ENCODE measurements at places on chromosomes 16 and 17.
A peak's percentile ranks its signal among the peaks of the same experiment; 100 is the strongest.

GRCh38 chr16:58225965-58226602 is 28.2 kb upstream of the CSNK2A2 start:
- DNase-seq: no peak

DNA sequence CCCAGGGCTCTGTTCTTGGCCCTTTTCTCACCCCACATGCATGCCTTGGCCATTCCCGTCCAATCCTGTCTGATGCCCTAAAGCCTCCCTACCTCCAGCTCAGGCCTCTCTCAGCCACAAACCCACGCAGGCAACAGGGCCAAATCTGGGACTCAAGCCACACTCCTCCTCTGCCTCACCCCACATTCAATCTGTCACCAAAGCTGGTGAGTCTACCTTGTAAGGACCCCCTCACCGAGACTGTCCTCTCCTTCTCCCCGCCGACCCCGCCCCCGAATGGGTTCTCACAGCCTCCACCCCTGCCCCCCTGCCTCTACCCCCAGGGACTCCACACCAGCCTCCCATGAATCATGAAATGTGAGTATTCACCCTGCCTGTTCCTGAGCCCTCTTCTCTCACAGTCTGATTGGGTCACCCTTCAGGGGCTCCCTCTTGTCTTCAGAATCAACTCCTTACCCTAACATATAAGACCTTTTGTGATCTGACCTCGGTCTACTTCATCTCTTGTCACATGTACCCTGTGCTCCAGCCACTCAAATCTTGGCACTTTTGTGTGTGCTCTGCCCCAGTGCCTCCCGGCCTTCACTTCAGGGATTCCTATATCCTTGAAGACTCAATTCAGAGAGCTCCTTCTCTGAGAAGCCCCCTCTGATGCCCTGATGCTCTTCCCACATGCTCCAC is 10.7 kb downstream of the EPOP start:
- DNase-seq: no peak

DNA sequence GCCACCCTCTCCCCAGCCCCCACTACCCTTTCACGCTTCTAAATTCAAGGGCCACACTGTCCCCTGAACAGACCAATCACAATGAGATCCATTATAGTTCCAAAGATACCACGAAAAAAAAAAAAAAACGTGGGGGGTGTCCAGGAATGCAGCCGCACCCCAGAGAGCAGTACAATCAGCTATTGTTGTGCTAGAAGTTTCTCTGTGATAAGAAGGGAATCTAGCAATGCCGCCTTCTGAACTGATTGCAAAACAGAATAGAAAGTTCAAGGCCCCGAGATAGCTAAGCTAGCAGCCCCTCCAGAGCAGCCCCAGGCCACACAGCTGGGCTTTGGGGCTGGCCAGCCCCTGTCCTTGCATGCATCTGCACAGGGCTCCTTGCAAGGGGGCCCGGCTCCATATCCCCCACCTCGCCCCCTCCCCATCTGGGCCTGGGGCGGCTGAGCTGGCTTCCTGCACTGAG is 86.9 kb upstream of the CBX4 start:
- no peak for DNase-seq

GRCh38 chr16:23129686-23130085 is 19.6 kb downstream of the USP31 start:
- no peak for DNase-seq

DNA sequence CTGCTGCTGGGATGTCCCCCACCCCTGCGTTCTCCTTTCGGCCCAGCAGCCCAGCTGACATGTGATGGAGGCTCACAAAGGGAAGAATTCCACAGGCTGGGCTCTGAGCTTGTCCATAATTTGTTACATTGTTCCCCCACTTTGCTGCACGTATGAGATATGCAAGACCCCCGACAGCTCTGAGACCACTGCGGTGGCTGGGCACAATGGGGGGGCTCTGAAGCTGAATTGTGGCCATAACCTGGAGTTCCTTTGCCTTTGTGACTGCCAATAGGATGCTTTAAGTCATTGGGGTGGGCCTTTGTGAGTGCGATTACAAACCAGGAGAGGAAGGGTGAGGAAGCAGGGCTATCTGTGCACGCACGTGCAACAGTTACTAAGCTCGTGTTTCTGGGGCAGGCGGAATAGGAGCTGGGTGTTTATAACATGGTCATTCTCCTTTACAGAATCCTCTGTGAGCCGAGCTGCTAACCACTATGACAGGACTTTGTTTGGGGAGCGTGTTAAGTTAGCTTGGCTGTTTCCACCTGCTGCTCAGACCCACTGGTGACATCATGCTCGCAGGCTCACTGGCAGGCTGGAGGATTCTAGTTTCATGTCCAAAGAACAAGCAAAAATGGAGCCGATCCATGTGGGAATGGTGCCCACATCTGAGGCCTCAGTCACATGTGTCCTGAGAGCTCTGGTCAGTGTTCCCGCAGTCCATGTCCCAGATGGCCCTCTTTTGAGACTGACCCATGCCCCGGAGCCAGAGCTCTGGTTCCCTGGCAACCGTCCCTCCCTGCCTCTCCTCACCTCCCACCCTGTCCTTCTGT is 208.3 kb upstream of the SALL1 start:
- no peak for DNase-seq

GRCh38 chr16:64440421-64440831 is 681.4 kb downstream of the CDH11 start:
- no peak for DNase-seq

DNA sequence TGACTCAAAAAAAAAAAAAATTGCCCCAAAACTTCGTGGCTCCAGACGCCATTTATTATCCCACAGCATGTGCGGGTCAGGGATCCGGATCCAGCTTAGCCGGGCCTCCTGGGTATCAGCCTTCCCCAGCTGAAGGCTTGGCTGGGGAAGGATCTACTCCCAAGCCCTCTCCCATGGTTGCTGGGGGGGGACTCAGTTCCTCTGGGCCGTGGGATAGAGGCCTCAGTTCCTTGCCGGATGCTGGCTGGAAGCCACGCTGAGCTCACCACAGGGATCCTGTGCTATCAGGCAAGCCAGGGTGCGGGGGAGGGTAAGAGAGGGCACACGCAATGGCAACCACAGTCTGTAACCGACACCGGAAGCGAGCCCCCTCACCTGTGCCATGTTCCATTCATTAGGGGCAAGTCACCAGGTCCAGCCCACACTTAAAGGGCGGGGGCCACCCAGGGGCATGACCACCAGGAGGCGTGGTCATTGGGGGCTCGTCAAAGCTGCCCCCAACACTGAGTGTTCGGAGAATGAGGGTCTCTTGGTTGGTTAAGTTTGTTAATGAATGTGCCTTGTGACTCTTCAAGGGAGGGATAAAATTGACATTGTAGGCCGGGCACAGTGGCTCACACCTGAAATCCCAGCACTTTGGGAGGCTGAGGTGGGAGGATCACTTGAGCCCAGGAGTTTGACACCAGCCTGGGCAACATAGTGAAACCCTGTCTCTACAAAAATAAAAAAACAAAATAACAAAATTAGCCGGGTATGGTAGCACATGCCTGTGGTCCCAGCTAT is 210.0 kb upstream of the GSE1 start:
- DNase-seq: no peak

DNA sequence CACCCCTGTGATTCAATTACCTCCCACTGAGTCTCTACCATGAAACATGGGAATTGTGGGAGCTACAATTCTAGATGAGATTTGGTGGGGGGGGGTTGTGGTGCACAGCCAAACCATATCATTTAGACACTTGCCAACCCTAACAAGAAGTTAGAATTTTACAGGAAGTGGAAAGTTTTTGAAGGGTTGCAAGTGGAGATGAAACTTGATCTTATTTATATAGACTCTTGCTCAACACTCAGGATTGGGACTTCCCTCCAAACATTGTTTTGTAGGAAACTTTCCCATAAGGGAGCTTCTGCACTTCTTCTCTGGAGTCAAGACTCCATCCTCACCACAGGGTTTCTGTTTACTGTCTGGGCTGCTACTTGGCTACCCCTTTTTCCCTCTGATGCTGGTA is 266.7 kb upstream of the CDH11 start:
- no peak for DNase-seq

DNA sequence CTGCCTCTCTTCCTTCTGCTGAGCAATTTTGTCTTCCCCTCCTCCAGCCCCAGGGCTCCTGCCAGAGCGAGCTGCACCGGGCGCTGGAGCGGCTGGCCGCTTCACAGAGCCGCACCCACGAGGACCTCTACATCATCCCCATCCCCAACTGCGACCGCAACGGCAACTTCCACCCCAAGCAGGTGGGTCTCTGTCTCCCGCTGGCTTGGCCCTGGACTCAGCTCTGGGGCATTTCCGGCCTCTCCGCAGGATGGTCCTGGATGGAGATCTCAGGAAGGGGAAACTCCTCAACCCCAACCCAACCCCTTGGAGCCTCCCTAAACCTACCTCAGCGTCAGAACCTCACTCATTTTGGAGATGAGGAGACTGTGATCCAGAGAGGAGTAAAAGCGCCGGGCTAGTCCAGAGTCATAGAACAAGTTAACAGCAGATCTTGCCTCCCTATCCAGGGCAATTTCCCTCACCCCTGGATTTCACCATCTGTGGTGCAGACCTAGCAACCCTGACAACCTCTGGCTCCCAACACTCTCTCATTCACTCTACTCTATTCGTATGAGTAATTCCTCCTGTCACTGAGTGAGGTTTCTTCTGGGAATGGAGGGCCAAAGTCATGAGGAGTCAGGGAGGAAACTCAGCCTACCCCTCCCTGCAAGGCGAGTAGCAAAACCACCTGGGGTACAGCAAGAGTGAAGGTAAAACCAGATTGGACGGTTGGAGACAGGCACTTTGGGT is 10.8 kb downstream of the IGFBP4 start:
- no peak for DNase-seq

- no peak for DNase-seq
These were observed 78.9 kb downstream of the DNAH3 start for GRCh38 chr16:21071741-21072140.

DNA sequence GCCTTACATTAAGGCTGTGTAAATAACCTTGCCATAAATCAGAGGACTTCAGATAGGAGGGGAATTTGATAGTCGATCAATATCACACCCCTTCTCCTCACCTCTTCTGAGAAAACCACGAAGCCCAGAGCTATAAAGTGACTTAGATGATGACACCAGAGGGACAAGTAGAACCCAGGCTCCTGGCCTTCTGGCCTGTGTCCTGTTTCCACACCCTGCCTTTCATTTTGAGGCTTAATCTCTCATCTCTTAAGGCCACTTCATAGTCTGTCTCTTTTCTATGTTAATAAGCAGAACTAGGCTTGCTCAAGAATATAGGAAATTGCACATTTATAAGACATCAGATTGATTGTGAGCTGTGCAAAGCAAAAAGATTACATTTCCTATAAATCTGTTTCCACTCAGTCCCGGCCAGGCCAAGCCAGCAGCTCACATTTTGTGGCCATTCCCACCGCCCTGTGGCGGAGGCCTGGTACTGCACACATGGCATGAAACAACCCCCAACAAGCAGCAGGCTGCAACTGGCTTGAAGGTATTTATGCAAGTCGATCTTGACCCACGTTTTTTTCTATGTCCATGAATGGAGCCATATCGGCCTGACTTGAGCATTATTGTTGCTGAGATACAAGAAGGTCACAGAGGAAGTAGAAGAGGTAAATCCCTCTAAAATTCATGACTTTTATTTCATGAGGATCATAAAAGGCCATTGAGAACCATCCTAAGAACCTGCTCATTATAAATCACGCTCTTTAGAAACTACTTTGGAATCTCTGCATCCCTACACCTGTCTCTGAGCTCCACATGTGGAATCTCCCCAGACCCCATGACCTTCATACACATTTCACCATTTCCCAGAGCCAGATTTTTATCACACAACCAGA is 93.7 kb downstream of the PMP22 start:
- DNase-seq: no peak

GRCh38 chr17:4897198-4897687 is 2.1 kb upstream of the C17orf107 start:
- no peak for DNase-seq

- DNase-seq: peak; percentile 70
These were observed 651 bp upstream of the EIF1 start for GRCh38 chr17:41687828-41688640.

DNA sequence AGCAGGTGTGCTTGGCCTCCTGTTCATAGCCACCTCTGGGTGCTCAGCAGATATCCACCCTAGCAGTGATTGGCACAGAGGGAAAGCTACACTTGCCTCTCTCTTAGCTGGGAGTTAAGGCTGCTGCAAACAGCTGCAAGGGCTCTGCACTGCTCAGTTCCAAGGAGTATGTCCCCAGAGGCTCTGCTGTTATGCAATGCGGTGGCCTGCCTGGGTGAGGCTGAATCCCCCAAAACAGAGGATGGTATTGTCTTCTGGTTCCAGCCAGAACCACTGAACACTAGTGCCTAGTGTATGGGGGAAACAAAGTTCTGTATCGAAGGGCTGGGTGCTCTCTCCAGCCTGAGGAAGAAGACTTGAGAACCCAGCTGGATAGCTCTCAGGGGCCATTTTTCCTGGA is 16.8 kb downstream of the TMEM94 start:
- DNase-seq: no peak
